ENCODE measurements at places on chromosomes 5 and 9.

DNA sequence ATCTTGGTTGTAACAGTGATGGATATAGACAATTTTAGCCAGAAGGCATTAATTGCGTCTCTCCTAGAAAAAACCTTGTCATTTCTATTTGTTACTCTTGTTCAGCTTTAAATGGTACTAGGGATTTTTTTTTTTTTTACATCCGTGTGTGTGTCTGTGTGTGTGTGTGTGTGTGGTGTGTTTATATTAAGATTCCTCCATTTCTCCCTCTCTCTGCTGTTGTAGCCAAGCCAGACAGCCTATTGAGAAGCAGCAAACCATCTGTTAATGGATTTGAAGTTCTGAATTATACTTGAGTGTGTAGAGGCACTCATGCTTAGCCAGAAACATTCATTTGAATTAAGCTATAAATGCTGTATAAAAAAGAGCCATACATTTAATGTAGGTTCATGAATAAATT lies 72.3 kb downstream of the SLF1 start:
- no peak for ATAC-seq

DNA sequence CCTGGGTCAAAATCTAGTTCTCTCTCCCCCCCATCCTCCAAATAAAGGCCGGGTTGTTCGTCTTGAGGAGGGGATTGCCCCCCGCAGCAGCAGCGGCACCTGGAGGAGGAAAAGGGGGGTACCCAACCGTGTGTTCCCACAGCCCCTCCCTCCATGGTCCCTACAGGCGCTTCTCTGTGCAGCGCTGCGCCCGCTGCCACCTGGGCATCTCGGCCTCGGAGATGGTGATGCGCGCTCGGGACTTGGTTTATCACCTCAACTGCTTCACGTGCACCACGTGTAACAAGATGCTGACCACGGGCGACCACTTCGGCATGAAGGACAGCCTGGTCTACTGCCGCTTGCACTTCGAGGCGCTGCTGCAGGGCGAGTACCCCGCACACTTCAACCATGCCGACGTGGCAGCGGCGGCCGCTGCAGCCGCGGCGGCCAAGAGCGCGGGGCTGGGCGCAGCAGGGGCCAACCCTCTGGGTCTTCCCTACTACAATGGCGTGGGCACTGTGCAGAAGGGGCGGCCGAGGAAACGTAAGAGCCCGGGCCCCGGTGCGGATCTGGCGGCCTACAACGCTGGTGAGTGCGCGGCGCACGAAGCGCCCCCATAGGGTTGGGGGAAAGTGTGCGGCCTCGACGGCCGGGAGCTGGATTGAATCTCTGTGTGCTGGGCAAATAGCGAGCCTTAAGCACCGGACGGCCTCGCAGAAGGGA lies 3.5 kb downstream of the LHX2 start:
- no peak for ATAC-seq

GRCh38 chr9:124652615-124653393 lies 118.3 kb downstream of the NR6A1 start:
- peak; percentile 95 for ATAC-seq

GRCh38 chr5:113068559-113068958 lies 92.0 kb downstream of the DCP2 start:
- ATAC-seq: no peak

DNA sequence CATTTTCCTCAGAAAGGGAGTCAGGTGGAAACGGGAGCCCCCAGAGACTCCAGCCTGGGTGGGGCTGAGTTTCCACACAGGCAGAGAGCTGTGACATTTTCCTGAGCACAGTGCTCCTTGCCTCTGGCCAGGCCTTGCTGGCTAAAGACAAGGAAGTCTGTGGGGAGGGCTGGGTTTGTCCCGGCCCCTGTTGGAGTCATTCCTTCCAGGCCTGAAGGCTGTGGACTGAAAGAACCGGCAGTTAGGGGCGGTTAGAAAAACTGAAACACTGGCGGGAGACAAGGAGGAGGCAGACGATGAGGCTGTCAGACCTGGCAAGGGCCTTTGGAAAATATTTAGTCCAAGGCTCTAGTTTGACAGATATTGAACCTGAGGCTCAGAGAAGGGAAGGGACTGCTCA lies 29.9 kb downstream of the COL15A1 start:
- ATAC-seq: no peak

GRCh38 chr5:145557345-145557744 lies 277.8 kb downstream of the PRELID2 start:
- ATAC-seq: no peak

DNA sequence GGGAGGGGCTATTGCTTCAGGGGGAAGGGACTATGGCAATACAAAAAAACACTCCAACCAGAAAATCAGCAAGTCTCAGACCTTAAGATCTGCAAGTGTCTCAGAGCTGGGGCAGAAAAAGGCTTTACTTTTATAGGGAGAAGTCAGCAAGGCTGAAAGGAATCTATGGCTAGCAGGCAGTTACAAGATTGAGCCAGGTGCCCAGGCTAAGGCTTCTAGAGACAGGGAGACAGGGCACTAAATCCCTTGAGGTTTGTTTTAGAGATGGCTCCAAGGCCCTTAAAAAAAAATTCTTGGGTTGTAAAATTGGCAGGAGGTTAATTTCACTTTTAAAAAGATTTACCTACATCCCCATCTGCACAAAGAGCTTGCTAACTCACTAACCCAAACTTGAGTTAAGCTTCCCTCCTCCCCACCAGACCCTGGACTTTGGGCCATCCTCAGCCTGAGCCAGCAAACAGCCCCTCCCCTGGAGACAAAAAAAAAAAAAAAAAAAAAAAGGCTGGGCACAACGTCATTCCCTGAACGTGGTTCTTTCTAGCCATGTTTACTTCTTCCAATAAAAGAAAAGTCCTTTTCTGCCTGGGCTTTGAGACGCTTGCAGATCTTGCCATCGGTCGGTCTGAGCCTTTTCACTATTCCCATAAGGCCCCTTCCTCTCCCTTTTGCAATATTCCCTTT lies 17.9 kb downstream of the NIPAL4 start:
- ATAC-seq: no peak

DNA sequence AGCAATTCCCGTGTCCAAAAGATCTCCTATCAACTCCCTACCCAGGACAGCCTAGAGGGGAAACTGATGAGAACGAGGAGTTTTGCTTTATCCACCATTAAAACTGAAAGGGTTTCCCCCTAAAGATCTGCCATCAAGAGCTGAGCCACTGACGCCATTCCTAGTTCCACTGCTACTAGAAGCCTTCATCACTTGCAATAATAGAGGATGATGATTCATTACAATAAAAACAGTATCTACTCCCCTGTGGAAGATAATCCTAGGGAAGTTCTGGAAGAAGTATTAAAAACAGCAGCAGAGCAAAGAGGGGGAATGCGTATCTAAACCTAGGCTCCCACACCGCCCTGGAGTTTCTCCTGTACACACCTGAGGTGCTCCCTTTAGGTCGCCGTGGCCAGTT lies 394.5 kb downstream of the BNC2 start:
- ATAC-seq: no peak

DNA sequence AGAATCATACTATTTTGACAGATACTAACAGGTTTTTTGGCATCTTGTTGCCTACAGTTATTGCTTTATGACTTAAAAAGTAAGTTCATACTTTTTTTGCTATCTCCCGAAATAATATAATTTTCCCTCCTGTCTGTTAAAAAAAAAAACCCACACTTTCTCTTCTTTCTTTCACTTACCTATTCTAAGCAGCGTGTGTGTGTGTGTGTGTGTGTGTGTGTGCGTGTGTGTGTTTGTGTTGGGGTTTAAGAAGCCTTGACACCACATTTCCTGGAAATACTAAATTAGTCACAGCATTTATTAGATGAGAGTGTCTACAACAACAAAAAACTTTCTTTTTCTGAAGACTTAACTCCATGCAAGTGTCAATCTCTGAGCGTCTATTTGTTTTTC lies 12.4 kb downstream of the TNFAIP8 start:
- peak; percentile 64 for ATAC-seq

GRCh38 chr5:109161914-109162683 lies 247.7 kb downstream of the PJA2 start:
- no peak for ATAC-seq

DNA sequence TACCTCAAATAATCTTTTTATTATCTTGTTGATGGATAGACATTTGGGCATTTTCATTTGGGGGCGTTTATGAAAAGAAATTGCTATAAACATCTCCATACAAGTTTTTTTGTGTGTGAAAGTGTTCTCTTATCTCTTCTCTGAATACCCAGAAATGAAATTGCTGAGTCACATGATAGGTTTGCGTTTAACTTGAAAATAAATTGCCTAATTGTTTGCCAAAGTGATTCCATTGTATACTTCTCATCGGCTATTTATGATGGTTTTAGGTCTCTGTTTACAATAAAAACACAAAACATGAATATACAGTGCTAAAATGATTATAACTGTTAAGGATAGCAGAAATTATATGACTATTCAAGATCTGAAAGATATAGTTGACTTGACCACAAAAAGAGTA lies 361.7 kb downstream of the TAF11L14 start:
- ATAC-seq: no peak

DNA sequence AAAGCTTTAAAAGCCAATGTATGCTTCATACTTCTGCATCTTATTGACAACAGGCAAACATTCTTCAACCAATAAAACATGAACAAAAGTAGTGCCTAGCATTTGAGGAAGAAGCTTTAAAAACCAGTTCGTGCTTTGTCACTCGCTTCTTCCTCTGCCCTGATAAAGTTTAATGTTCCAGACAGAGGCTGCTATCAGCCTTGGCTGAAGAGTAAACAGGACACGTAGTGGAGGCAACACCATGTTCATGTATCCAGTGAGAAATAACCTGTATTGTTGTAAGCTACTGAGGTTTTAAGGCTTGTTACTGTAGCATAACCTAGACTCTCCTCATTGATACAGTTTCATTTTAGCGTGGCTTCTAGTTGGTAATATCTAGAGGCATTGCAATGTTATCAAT lies 3.2 kb upstream of the FUBP3 start:
- no peak for ATAC-seq

- ATAC-seq: no peak
Measured at GRCh38 chr9:97924386-97924785, 2.1 kb upstream of the TRMO start.

DNA sequence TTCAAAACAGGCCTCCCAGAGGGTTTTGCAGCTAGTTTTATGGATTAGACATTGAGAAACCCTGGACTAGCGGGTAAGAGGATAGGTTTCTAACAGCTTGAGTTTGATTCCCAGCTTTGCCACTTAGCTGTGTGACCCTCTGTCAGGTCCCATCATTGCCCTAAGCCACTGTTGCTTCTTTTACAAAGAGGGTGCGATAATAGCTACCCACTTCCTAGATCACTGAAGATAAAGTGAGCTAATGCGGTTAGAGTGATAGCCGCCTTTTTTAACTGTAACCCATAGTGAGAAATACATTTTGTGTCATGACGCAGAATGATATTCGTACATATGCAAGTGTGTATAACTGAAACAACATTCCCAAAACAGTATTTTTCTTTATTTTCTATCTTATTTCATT lies 40.3 kb downstream of the CSF1R start:
- ATAC-seq: no peak

- ATAC-seq: no peak
Measured at GRCh38 chr5:52024359-52024758, 641.1 kb downstream of the ISL1 start.

DNA sequence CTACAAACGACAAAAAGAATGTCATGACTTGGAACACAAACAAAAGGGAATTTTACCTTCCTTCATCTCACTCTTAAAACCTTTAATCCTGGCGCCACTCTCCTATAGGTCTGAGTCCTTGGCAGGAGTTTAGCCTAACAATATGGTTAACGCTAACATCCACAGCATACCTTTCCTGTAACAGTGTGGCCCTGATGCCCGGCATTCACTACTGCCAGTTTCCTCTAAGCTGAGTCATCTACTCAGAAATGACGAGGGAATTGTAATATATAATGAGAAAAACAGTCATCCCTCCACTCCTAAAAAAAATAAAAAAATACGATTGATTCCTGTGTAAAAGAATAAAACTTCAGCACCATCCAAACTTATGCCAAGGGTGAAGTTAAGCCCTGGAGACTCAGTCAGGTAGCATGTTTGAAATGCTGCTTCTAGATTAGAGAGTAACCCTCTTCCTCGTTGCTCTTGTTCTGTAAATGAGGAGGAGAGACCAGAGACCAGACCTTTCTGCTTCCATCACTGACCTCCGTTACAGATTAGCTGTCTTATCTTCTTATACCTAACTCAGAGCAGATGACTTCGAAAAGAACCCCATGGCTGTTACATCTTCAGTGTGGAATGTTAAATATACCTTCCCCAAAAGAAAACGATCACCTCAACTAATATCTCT lies 37.4 kb downstream of the CCDC125 start:
- peak; percentile 48 for ATAC-seq

DNA sequence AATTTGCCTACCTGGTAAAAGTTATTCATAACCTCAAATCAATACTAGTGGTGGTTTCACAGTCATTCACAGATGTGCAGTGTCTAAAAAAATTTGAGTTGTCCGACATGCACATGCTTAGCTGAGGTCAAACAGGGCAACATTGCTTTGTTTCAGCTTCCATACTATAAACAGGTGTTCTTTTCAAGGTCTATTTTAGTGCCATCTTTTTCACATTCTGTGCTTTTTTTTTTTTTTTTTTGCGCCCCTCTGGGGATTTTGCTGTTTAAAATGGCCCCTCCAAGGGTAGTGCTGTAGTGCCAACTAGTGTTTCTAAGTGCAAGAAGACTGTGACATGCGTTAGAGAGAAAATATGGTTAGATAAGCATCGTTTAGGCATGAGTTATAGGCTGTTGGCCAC lies 14.5 kb downstream of the PHAX start:
- ATAC-seq: no peak

GRCh38 chr5:83721953-83722901 lies 1.6 kb upstream of the HAPLN1 start:
- peak; percentile 45 for ATAC-seq

DNA sequence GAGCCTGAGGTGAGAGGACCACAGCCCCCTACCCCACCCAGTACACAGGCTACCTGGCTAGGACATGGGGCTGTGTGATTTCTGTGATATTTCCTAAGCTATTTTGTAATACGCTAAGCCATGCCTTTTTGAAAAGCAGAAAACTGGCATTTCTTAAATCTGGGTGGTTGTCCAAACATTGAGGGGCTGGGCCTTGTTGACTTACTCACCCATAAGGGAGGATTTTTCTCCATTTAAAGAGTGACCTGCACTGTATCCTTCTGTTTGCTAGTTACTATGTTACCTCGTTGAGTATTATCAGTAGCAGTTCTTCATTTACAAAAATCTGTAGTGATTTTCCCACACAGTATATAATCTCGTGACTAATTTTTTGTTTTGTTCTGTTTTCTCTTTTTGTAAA lies 117.5 kb upstream of the OTULINL start:
- ATAC-seq: no peak

DNA sequence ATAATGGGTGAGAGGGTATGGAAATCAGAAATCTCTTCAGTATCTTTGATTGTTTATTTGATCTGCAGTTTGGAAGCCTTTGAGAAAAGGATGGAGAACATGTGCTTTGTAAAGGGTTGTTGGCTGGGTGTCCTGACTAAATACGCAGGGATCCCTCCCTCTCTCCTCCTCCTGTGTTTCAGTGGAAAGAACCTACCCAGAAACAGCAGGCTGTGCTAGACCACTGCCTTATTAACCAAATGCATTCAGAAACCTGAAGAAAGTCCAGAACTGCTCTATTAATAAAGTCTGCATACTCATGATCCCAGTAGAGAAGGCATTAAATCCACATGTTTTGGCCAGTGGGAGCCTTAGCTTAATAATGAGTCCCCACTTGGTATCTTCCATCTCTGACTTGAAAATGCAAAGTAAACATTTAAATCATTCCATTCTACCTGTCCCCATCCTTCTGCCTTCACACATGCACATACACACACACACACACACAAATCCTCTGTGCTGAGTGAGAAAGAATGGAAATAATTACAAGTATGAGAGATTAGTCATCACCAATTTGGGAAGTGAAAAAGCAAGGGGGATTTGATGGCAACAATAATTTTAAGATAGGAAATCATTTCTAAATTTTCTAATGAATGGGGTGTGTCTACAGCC lies 10.0 kb upstream of the LECT2 start:
- no peak for ATAC-seq
